ENCODE measurements at places on chromosomes 3 and 15. TPM values are rescaled to one million over a fixed set of nuclear protein-coding genes. Genes with fewer than 3 reads are reported as not detected.

The CPN2 gene
- not detected for total RNA-seq

The ZNF445 gene
- 27.6 TPM for total RNA-seq

DNA sequence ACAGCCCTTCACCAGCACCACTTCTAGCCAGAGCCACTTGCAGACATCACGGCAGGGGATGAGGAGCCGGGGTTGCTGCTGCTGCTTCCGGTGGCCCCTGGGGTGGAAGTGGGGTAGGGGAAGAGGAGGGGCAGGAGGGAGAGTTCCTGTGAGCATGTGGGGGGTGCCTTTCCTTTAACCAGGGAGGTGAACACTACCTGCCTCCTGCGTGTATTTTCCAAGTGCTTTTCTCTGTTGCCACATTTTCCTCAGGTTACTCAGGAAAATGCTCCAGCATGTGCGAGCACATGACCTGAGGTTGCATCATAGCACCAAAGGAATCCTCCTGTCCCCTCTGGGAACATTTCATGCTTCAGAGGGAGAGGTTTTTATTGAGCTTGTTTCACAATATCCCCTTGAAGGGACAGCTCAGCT lies 12.2 kb upstream of the SACM1L start:
- no peak for DNase-seq

DNA sequence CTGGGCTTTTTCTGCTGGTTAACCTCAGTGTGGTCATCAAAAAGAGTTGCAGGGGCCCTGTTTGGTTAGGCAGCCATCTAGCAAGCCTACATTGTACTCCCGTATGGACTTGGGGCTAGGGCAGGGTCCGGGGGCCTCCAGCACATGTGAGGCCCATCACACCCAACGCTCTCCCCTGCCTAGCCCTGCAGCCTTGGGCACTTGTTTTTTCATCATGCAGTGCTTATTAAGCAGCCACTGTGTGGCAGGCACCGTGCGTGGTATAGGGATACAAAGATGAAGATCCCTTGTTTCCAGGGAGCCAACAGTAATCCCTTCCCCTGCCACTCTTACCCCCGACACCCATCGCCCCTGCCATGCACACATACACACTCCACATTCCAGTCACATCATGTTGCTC lies 14.2 kb downstream of the MRAS start:
- no peak for DNase-seq

- DNase-seq = no peak
These were observed 2.3 kb downstream of the GRIP2 start for GRCh38 chr3:14537590-14538450.

- DNase-seq = no peak
These were observed 66.6 kb downstream of the TGFBR2 start for GRCh38 chr3:30672959-30673358.

DNA sequence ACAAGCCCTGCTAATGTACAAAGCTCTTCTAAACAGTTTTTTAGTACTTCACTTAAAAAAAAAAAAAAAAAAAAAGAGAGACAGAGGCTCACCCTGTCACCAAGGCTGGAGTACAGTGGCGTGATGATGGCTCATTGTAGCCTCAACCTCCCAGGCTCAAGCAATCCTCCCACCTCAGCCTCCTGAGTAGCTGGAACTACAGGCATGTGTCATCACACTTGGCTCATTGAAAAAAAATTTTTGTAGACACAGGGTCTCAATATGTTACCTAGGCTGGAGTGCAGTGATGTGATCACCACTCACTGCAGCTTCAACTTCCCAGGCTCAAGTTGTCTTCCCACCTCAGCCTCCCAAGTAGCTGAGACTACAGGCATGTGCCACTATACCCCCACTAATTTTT lies 47.6 kb upstream of the HEG1 start:
- no peak for DNase-seq
